Chondrocyte (in vitro differentiated cells): ENCODE measurements at places on chromosomes 5 and 9. TPM values are rescaled to one million over a fixed set of nuclear protein-coding genes. Genes with fewer than 3 reads are reported as not detected.

Gene PWWP2A
- total RNA-seq, result 14.1 to 20.8 TPM (median 18.5 TPM) in 3 replicates

Gene SPINK6
- total RNA-seq, result not detected in 3 replicates

Gene ZNF300
- 4.0 to 8.6 TPM (median 4.2 TPM) in 3 replicates for total RNA-seq

Gene IL3
- not detected in 3 replicates for total RNA-seq

Gene CBY3
- total RNA-seq, result not detected in 3 replicates

Gene ECM2
- 31.7 to 39.6 TPM (median 34.2 TPM) in 3 replicates for total RNA-seq

- peaks cover 55% of the 10 kb centered on the region for H3K4me1 ChIP-seq
- H3K27ac ChIP-seq, result peak overlapping the region; percentile 99
- no peak overlapping the region for H3K4me3 ChIP-seq
- DNase-seq, result peak; percentile 36
- H3K36me3 ChIP-seq, result no peaks in the 10 kb centered on the region
- H3K27me3 ChIP-seq, result no peaks in the 10 kb centered on the region
Measured at GRCh38 chr9:127187231-127187956, 65.0 kb upstream of the ANGPTL2 start.

DNA sequence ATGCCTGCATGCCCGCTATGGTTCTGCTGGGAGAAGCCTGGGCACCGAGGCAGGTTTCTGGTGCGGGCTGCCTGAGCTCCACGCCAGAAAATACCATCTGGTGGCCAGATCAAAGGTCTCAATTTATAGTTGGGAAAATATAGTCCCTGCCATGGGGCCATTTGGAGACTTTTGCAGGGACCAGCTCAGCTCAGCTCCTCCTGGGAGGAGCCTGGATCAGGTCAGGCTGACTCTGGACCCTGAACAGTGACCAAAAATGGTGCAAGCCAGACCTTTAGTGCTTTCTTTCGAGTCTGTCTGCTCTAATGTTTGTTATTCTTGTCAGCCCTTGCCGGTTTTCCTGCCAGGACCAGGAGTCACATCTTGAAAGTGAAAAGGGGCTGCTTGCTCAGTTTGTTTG is 31.8 kb downstream of the HMCN2 start:
- no peak overlapping the region for H3K4me3 ChIP-seq
- no peak overlapping the region for H3K27ac ChIP-seq
- peaks cover 2% of the 10 kb centered on the region for H3K36me3 ChIP-seq
- peak; percentile 41 for DNase-seq

DNA sequence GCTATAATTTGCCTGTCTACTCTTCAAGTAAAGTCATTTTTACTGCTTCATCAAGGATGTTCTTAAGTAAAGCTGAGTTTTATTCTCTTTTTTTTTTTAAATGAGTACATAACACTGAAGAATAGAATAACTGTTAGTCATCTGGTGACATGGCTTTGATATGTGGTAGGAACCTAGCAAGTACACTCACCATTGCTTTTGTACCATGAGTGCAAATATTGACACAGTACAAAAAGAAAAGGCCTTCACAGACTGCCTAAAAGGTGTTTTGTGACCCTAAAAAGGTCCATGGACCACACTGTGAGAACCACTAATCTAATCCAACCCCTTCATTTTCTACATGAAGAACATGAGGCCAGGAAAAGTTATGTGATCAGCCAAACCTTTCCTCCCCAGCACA is 55.0 kb downstream of the ECPAS start:
- no peak overlapping the region for H3K4me3 ChIP-seq
- peaks cover 20% of the 10 kb centered on the region for H3K4me1 ChIP-seq
- peaks cover 29% of the 10 kb centered on the region for H3K36me3 ChIP-seq

- H3K27me3 ChIP-seq, result no peaks in the 10 kb centered on the region
- no peak overlapping the region for H3K27ac ChIP-seq
- no peak overlapping the region for H3K4me3 ChIP-seq
- H3K4me1 ChIP-seq, result peaks cover 6% of the 10 kb centered on the region
- no peaks in the 10 kb centered on the region for H3K36me3 ChIP-seq
Measured at GRCh38 chr5:6859023-6859422, 145.8 kb downstream of the TENT4A start.

DNA sequence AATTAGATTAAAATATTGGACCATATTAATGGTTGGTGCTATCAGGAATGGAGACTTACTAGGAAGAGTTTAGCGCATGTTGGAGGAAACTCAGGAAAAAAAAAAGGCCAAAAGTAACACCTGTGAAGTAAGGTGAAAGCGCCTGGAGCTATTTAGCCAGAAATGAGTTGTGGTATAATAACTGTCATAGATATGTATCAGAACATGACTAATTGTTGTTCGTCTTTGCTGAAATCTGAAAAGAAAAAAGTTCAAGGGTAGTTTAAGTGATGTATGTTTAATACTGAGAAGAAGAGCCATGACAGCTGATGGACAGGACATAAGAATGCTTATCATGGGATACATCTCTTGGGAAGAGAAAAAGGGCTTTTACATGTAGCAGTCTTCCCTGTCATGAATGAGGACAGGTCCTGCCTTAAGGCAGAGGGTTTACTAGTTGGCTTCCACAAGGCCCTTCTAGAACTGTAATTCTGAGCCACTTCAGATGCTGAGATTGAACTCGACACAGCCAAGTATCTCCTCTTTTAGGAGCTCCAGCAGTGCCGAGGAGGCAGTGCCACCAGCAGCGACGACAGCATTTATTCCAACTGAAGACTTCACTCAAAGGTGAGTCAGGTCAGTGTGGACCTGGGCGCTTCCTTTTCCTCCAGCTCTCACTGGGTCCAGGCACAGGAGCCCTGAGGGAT is 940 bp upstream of the CAMK4 start:
- peaks cover 16% of the 10 kb centered on the region for H3K4me1 ChIP-seq
- peaks cover 36% of the 10 kb centered on the region for H3K27me3 ChIP-seq
- peaks cover 3% of the 10 kb centered on the region for H3K36me3 ChIP-seq
- H3K4me3 ChIP-seq, result peak overlapping the region; percentile 71
- H3K27ac ChIP-seq, result no peak overlapping the region

GRCh38 chr9:136762915-136763648 is 1.2 kb downstream of the LCN15 start:
- H3K27ac ChIP-seq, result no peak overlapping the region
- peak; percentile 91 for DNase-seq
- peaks cover 12% of the 10 kb centered on the region for H3K27me3 ChIP-seq
- no peak overlapping the region for H3K4me3 ChIP-seq

- H3K4me1 ChIP-seq, result no peaks in the 10 kb centered on the region
- H3K36me3 ChIP-seq, result no peaks in the 10 kb centered on the region
- DNase-seq, result no peak
Measured at GRCh38 chr9:116979456-116979855, 292.4 kb downstream of the TRIM32 start.

GRCh38 chr9:7185612-7186011 is 427.8 kb downstream of the KDM4C start:
- H3K4me3 ChIP-seq, result no peak overlapping the region
- no peaks in the 10 kb centered on the region for H3K27me3 ChIP-seq
- H3K27ac ChIP-seq, result peak overlapping the region; percentile 75
- H3K4me1 ChIP-seq, result peaks cover 15% of the 10 kb centered on the region
- H3K36me3 ChIP-seq, result peaks cover 4% of the 10 kb centered on the region

DNA sequence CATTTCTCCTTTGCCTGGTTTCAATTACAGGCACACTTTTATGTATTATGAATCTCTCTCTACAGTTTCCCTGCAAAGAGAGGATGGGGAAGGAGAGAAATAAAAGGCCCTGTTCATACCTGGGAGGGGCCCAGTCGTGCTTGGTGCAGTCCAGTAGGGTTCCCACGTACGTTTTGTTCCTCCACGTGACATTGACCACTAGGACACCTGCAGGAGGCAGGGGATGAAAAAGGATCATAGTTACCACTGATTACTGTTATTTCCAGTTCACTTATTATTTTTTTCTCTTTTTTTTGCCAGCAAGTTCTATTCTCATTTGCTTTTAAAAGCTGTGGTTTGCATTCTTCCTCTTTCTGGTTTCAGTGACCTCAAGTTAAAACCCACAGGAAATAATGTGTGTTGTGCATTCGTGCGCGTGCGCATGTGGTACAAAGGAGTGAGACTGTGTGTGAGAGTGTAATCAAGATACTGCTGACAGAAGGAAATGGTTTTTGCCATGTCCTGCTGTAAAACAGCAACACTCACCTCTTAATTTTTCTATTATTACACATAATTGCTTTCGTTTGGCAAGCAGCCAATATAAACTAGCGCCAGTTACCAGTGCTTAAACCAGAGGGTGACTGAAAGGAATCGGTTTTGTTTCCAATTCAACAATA is 96.8 kb downstream of the ZNF608 start:
- H3K4me3 ChIP-seq, result no peak overlapping the region
- DNase-seq, result no peak
- peaks cover 15% of the 10 kb centered on the region for H3K36me3 ChIP-seq
- no peaks in the 10 kb centered on the region for H3K27me3 ChIP-seq

- H3K4me3 ChIP-seq, result no peak overlapping the region
- no peaks in the 10 kb centered on the region for H3K36me3 ChIP-seq
- no peaks in the 10 kb centered on the region for H3K4me1 ChIP-seq
- no peak overlapping the region for H3K27ac ChIP-seq
- DNase-seq, result no peak
Measured at GRCh38 chr5:176560364-176560763, 11.2 kb downstream of the CDHR2 start.

- no peak overlapping the region for H3K4me3 ChIP-seq
- no peaks in the 10 kb centered on the region for H3K27me3 ChIP-seq
- peaks cover 19% of the 10 kb centered on the region for H3K4me1 ChIP-seq
- no peaks in the 10 kb centered on the region for H3K36me3 ChIP-seq
- H3K27ac ChIP-seq, result no peak overlapping the region
- no peak for DNase-seq
Measured at GRCh38 chr5:60026161-60026560, 132.6 kb upstream of the PDE4D start.

DNA sequence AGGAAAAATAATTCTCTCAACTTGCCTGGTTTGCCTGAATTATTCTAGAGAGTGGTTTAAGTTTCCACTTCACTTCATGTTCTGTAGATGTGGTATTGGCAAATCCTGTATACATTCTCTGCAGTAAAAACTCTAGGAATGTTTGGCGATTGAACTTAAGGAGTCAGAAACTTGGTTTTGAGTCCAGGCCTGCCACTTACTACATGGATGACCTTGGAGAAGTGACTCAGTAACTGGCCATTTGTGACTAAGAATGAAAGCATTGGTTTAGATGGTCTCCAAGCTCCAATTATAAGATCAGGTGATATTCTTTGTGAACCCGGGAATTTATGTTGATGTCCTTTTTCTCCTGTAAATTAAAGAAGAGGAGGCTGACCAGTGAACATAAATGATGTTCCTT is 233.8 kb downstream of the GAS1 start:
- no peak overlapping the region for H3K4me3 ChIP-seq
- peaks cover 11% of the 10 kb centered on the region for H3K4me1 ChIP-seq
- H3K27me3 ChIP-seq, result no peaks in the 10 kb centered on the region

GRCh38 chr9:105198023-105198422 is 46.4 kb upstream of the SLC44A1 start:
- DNase-seq, result no peak
- H3K27ac ChIP-seq, result no peak overlapping the region
- H3K4me1 ChIP-seq, result no peaks in the 10 kb centered on the region
- H3K27me3 ChIP-seq, result peaks cover 3% of the 10 kb centered on the region
- H3K36me3 ChIP-seq, result no peaks in the 10 kb centered on the region

DNA sequence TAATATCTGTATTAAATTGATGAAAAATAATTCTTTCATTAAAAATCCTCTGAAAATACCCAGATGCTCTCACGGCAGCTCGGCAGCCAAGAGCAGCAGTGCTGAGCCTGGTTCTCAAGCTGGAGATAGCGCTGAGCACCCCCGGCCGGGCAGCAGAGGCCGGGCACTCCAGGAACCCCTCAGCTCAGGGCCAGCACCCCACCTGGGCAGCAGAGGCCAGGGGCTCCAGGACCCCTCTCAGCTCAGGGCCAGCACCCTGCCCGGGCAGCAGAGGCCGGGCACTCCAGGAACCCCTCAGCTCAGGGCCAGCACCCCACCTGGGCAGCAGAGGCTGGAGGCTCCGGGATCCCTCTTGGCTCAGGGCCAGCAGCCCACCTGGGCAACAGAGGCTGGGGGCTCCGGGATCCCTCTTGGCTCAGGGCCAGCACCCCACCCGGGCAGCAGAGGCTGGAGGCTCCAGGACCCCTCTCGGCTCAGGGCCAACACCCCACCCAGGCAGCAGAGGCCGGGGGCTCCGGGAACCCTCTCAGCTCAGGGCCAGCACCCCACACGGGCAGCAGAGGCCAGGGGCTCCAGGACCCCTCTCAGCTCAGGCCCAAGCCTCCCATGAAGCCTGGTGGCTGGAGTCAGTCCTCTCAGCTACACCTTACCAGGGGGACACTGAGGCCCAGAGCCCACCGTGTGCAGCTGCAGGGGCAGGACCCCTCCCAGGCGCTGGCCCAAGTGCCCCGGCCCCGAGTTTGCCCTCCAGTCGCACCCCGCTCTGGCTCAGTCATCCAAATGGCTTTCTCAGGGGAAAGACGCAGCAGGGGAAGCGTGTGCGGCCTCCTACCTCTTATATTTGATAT is 21.7 kb downstream of the CLPTM1L start:
- H3K4me1 ChIP-seq, result peaks cover 17% of the 10 kb centered on the region
- no peak overlapping the region for H3K27ac ChIP-seq
- H3K36me3 ChIP-seq, result peaks cover 44% of the 10 kb centered on the region
- no peak for DNase-seq

GRCh38 chr9:94767331-94768072 is 41.0 kb downstream of the AOPEP start:
- no peaks in the 10 kb centered on the region for H3K27me3 ChIP-seq
- H3K27ac ChIP-seq, result no peak overlapping the region
- H3K36me3 ChIP-seq, result peaks cover 1% of the 10 kb centered on the region
- H3K4me3 ChIP-seq, result no peak overlapping the region

GRCh38 chr5:1366514-1366913 is 21.6 kb upstream of the CLPTM1L start:
- no peaks in the 10 kb centered on the region for H3K36me3 ChIP-seq
- no peak for DNase-seq
- no peak overlapping the region for H3K27ac ChIP-seq

GRCh38 chr5:53041071-53041692 is 52.0 kb downstream of the ITGA2 start:
- no peak for DNase-seq
- peaks cover 16% of the 10 kb centered on the region for H3K4me1 ChIP-seq
- no peaks in the 10 kb centered on the region for H3K27me3 ChIP-seq
- no peaks in the 10 kb centered on the region for H3K36me3 ChIP-seq
- H3K4me3 ChIP-seq, result no peak overlapping the region

DNA sequence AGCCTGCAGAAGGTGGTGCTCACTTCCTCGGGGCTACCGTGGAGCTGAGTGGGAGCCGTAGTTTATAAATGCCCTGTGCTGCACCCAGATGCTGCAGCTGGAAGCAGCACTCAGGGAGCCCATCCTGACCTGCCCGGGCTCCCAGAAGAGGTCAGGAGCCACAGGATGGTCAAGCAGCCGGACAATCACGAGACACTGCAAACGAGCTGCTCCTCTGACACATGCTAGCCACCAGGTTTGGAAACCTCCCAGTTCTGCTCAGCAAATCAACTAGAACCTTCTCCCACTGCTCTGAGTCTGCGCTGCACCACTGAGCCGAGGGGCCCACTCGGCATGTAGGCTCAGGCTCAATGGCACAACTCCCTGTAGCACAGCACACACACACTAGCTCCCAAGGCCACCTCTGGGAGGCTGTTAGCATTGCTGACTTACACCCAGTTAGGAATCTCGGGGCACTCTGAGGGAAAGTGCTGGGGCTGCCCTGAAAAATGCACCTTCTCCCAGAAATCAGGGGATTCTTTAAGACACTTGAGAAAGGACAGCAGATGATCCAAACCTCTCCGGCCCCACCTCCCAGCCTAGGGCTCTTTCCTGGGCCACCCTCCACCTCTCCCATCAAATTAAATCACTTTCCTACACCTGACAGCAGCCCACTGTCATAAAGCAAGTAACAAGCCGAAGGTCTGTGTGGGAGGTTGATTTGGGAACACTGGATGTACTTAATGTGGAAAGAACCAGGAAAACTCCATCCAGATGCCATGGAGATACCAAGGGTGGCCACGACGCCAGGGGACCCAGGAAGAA is 59.1 kb downstream of the PSMB7 start:
- peaks cover 34% of the 10 kb centered on the region for H3K36me3 ChIP-seq
- H3K27me3 ChIP-seq, result no peaks in the 10 kb centered on the region
- no peak for DNase-seq
- no peak overlapping the region for H3K4me3 ChIP-seq
- peaks cover 29% of the 10 kb centered on the region for H3K4me1 ChIP-seq
